ENCODE measurements at places on chromosomes 1 and 21.

DNA sequence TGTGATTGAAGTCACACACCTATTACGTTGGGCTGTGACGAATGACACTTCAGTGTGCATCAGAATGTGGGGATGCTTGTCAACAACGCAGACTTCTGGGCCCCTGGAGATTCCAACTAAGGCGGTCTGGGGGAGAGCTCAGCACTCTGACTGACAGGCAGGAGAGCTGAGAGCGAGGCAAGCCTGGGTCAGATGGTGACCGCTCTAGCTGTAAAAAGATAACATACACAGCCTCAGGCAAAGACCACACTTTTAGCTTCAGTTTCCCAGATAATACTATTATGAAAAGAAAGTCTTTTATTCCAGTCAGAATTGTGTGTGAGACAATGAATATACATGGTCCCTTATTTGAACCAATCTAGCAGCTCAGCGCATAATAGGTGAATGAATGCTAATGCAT lies 25.4 kb downstream of the EDARADD start:
- DNase-seq = no peak

DNA sequence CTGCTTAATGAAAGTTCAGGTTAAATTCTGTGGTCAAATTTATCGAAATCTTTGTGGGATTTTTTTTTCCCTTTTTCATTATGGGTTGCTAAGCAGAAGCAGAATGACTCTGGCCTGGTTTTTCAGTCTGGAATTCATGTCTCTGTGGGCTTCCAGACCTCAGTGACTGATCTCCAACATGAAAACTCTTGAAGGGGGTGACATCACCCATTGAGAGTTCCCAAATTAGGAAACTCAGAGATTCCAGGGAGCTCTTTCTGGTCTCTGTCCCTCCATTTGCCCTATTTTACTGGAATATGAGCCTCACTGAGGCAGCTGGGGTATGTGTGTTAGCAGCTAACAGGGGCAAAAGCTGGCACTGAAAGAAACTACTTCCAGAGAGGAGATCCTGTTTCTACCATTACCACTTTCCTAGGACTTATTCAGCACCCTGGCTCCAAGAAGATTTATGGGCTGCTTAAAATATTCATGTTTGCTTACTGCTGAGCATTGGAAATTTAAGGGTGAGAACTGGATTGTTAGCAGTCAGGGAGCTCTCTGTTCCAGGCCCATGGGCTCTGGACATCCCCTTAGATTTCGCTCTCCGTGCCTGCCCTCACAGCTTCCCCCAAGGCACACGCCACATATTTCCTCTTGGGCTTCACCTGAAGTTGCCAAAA lies 203.4 kb upstream of the SPAG17 start:
- no peak for DNase-seq

DNA sequence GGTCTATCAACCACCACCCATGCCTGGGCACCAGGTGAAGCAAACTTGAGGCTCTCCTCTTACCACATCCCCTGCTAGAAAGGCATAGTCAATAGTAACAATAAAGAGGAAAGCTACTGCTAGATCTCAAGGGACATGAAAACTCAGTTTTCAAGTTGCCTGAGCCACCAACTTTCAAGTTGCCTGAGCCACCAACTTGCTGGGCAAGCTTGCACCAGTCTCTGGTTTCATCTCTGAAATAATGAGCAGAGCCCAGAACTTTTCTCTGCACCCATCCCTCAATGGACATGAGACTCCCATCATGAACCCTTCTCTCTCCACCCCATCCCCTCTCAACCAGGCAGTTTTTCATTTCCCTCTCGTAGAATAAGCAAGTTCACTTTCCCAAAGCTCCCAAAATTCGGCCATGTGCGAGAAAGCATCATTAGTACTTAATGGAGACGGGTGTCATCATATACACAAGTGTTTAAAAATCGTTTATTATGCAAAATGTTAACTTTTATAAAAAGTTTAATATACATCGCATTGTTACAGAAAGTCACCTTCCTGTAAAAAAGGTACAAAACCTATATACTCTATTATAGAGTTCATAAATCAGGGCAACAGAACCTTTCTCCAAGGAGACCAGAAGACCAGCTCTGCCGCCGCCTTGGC lies 1.7 kb downstream of the ID3 start:
- no peak for DNase-seq

GRCh38 chr21:29540289-29540688 lies 241.6 kb downstream of the BACH1 start:
- DNase-seq = no peak

DNA sequence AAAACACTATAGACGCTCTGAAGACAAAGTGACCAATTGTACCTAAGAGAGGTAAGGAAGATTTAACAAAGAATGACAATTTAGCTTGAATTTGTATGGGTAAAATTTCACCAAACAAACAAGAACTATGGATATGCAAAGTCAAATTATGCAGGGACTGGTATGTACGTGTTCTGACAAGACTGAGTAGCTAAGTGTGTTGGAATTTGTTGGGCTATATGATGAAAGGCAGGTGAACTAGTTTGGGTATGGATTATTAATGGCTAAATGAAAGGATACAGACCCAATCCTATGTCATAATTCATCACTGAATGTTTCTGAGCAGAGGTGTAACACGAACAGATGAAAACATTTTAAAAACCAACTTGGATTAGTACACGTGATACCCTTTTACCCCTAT lies 7.6 kb downstream of the DNTTIP2 start:
- no peak for DNase-seq

DNA sequence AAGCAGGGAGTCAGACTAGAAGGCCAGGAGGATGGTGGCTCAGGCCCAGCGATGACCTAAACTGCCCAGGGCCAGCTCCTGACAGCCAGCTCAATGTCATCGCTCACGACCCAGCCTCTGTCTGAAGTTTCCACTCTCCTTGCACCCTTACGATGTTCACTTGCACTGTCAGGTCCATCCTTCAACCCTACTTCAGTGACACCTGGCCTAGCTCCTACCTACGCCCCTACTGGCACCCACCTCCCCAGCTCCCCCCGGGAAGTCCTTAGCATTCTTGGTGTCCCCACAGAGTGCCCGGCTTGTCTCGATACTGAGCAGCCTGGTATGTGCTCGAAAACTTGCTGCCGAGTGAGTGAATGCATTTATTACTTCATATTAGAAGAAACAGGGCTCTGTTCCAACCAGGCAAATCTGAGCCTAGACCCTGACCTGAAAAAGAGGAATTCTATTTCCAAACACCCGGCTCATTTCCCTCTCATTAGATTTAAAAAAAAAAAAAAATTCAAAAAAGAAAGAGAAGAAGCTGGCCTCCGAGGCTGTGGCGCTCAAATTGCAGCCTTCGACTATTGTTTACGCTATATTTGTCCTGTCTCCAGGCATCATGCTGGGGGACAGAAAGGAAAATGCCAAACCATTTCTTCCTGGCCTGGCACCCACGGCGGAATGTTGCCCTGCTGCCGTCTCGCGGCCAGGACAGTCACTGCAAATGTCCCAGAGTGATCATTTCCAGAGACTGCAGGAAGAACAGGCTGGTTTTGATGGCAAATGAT lies 29.8 kb upstream of the LRRC38 start:
- no peak for DNase-seq

- no peak for DNase-seq
These were observed 51.3 kb downstream of the NFASC start for GRCh38 chr1:204921855-204922516.

DNA sequence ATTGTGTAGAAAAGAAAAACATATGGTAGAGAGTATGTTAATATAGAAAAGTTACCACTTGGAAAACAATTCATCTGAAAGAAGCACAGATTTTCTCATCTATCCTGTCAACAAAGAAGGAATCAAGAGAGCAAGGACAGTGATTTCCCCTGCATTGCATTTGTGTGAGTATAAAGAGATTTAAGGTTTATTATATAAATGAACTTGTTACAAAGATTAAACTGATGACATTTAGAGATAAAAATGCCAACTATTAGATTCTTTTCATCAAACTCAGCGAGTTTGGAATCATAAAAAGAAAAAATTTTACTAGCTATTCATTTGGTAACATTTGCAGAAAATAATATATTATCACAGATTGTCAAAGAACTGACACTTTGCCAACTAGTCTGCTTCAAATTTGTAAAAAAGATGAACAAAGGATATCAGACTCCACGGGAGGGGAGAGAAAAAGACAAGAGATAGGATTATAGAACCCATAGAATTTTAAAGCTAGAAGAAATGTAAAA lies at the start of gene RGS21:
TSS of gene RGS21 (plus strand) at position 51 of the 509 bp plus-strand sequence. CDS start 26,045 bp downstream, outside the sequence.
- no peak for DNase-seq

DNA sequence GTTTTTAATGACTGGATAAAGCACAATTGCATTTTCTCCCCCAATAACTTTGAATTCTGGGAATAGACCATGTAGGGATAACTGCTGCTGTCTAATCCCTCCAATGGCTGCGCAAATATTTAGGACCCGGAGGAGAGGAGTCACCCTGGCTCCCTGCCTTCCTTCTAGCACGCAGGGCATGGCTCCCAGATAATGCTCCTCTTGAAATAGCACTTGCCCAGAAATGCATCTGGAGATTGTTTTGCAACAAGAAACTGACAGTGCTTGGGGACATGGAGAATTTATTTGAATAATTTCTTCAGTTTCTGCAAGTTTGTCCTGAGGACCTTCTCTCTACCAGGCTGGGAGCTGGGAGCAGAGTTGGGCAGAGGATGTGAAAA lies 83.5 kb downstream of the MAN1C1 start:
- no peak for DNase-seq

DNA sequence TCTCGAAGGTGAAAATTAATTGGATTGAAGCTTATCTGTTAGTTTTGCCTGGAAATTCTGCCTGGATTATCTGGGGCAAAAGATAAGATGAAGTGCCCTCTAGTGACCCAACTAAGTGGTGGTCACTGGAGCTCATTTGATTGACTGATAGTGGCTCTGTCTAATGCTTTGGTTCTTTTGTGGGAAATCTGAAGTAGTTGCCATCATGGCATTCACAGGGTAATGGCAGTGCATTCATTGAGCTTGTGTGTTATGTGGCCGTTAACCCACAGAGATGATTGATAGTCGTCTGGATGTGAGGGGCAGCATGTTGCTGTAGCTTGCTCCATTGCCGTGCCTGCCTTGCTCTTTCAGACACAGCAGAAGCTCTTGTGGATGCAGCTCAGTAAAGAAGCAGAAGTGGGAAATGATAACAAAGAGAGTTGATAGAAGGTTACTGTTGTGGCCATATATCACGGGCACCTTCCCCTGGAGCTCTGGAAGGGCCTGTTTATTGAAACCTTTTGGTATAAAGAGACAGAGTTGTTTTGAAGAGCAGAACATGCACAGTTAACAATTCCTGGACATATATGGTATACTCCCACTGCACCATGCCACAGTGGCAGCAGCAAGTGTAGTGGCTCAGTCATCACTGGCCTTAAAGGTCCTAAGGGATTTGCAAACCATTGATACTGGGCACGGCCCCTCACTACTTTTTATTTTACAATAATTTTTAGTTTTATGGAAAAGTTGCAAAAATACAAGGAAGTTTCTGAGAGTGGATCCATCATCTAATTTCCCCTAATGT lies 42.0 kb downstream of the CXADR start:
- no peak for DNase-seq
